HT-29 (cell line): ENCODE measurements at places on chromosomes 3 and 15. TPM values are rescaled to one million over a fixed set of nuclear protein-coding genes. Genes with fewer than 3 reads are reported as not detected.

GRCh38 chr3:128597900-128598299 is 52.7 kb downstream of the RPN1 start:
- no peak for DNase-seq

The PLOD2 gene
- total RNA-seq = 9.9 and 10.1 TPM in 2 replicates

DNA sequence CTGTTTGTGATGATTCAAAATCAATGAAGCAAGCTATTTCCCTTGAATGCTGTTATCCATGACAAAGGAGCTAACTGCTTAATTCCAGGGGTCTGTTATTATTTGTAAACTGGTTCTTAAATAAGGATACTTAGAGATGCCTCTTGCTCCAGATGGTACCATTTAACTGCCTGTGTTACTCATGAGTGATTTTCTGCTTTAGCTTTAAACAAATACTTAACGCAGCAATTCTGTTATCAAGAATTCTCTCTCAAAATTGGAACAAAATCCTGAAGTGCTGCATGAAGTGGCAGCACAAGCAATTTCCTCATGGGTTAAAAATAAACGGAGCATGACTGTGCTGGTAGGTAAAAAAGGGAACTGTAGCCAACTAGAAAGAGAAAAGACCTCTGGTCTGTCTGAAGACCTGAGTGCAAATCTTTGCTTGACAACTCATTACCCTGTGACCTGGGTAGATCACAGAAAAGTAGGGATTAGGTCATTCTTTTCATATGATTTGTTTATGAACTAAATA is 62.5 kb upstream of the GBE1 start:
- DNase-seq = no peak

DNA sequence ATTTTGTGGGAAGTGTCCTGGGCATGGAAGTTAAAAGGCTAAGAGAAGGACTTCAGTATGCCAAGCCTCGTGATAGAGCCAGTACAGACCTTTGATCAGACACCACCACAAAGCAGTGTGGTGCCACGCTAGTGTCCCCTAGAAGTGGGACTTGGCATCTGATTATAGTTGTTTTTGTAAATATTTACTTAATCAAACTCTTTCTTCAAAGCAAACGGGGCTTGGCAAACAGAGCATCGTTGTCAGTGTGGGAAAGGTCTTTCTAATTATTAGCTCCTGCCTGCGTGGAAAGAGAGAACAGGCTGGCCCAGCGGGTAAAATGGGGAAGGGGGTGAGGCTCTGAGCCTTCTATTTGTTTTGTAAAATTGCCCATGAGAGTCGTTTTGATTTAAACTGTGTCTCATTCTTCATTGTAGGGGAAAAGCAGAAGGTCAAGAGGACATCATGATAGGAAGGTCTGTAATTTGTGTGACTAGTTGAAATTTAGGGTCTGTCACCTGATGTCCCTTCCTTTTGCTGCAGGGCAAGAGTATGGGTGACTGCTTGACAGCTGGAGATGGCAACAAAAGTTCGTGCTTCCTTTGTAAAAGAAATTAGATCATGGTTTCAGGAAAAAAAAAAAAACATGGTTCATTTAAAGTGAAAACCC is 105.0 kb downstream of the IQCH start:
- no peak for DNase-seq

DNA sequence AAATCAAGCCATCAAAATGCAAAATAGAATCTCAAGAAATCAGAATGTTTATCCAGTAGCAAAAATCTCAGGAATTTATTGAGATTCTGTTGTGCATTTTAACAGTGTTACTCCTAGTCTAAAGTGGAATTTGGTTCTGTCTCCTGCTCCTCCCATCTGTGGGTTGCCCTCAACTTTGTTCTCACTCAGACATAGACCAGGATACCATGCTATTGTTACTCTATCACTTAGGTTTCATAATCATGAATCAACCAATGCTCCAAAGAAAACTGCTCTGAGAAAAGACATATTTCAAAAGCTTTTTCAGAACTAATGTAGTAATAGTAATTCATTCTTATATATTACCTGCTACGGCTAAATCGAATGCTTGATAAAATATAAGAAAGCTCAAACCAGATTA is 274.7 kb downstream of the RBMS3 start:
- DNase-seq = no peak

DNA sequence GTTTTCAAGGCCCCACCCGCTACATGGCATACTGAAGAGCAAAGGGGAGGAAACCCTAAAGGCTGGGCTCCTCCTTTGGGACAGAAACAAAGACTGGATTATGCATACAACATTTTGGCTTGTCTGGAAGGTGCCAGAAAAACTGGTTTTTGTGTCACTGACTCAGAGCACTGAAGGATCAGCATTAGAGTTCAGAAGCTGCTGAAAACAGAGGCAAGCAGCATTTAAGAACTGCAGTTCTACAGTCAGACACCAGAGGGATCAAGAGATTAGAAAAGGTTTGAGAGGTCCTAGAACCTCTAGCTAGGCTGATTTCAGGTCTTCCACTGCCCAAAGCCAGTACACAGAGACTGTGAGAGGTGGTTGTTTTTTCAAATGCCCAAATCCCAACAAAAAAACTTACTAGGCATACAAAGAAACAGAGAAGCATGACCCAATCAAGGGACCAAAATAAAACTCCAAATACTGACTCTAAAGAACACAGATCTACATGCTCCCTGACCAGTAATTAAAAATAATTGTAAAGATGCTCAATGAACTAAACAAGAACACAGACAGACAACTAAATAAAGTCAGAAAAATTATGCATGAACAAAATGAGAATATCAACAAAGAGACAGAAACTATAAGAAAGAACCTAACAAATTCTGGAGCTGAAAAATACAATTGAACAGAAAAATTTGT is 91.2 kb downstream of the SENP2 start:
- peak; percentile 92 for DNase-seq
